Stimulated activated CD8-positive, alpha-beta memory T cell treated with anti-CD3 and anti-CD28 coated beads, Interleukin-15, amount 100 ng/mL, for 24 hours (primary cell): ENCODE measurements at places on chromosomes 16 and 17.
A peak's percentile ranks its signal among the peaks of the same experiment; 100 is the strongest.

DNA sequence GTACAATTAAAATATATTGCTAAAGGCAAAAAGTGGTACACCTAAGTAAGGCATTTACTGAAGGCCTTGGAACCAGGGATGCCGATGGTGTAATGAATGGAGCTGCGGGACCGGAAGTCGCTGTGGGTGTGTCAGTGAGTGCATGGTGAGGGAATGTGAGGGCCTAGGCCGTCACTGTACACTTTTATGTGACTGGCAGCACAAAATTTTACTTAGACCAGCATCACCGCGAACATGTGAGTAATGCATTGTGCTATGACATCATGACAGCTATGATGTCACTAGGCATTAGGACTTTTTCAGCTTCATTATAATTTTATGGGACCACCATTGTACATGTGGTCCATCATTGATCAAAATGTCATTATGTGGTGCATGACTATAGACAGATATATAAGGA, 14.7 kb downstream of the ALOX15B start:
- no peak for DNase-seq

DNA sequence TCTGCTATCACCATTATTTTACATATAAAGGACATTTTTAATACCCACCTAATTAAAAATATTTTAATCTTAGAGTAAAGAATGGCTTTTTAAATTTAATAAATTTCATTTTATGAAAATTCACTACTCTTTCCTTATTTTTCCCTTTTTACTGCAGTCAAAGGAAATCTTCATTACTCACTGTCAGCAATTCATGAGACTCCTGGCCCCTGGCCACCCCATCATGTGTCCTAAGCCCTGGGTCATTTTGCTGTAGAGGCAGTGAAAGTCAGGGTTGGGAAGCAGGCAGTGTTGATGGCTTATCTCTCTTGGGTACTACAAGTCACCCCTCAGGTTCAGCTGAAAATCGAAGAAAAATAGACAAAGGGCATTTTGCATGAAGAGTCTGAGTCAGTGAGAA, 468.6 kb upstream of the CCL2 start:
- no peak for DNase-seq

- no peak for DNase-seq
Observed at GRCh38 chr17:73133911-73134649, 30.7 kb upstream of the SSTR2 start.

DNA sequence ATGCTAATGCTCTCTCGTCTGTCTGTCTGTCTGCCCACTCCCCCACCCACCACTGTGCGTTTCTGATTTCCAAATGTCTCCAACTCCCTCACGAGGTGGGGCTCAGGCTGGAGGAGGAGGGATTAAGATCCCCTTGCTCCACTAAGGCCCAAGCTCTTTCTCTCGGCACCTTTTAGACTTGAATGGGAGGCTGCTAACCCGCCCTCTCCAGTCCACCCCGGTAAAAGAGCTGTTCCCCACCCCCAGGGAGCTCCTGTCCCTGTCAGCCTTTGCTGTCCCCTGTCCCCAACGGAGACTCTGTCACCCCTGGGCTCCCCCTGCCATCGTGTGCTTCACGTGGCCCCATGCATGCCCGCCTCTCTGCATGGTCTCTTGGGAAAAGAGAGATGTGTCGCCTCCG, 68.5 kb upstream of the PLCG2 start:
- DNase-seq: no peak

DNA sequence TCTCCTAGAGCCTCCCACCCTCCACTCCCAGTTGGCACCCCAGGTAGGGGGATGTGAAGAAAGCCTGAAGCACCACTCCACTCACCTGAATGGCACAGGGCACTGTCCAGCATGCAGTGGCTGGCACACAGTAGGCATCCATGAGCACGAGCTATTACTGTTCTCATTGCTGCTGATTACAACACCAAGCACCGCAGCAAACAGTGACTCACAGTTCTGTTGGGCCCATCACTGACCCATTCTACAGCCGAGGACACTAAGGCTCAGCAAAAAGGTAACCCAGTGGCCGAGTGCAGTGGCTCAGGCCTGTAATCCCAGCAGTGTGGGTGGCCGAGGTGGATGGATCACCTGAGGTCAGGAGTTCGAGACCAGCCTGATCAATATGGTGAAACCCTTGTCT, 2.7 kb downstream of the ZSCAN10 start:
- DNase-seq: no peak

- DNase-seq: no peak
Observed at GRCh38 chr16:22065252-22065651, 27.1 kb upstream of the VWA3A start.

DNA sequence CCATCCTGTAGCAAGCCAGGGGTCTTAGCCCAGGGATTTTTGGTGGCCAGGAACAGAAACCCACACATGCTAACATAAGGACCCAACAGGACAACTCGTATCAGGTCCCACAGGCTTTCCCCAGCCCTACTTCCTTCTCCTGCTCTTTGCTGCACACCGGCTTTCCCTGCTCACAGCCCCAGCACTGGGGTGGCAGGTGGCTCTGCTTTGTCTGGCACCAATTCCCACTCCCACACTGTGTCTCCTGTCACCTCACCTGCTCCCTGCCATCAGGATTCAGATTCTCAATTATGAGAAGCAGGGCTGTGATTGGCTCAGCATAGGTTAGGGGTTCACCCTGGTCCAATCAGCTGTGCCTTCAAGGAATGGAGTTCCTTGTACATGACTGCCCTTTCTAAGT, 94.1 kb downstream of the TMEM132E start:
- DNase-seq: no peak

DNA sequence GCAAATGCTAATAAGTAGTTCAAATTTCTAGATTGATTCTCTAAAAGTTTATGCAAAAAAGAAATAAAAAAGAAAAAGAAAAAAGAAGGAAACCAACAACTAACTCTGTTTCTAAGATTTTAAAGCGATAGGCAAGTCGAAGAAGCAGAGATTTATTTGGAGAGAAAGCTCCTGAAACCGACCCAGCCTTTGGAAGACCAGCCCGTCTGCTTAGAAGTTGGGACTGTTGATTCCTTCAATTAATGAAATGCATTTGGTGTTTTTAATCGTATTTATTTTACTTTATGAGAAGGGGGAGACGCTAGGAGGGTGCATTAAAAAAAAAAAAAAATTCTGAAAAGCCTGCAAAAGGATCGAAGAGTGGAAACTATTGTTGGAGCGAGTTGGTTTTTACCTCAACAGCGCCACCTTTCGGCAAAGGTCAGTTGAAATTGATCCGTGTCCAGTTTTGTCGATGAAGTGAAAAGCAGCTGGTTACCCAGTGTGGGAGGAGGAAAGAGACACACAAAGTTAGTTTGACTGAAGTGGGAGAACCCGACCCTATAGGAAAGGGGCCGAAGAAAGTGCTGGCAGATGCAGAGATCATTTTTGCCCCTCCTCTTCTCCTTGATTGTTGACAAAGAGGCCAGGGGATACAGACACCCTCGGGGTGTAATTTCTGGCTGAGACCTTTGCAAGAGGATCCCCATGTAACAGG, 1.5 kb upstream of the MAF start:
- peak; percentile 64 for DNase-seq

DNA sequence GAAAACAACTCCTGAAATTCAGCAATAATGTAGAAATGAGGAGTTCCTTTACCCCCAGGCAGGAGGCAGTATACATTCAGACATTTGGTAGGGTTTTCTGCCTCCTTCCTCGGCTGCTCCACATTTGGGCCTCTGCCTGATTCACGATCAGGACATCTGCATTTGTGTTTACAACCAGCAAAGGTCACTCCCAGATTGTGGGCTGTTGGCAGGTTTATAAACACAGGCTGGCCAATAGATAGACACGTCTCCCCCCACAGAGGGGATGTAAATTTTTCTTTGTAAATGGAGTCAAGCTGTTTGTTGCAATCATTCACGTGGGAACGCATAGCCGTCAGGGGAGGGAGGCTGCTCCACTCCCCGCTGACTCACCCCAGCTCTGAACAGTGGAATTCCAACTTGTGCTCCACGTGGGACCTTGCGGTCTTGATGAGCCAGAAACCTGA, 252.1 kb upstream of the N4BP1 start:
- DNase-seq: no peak

DNA sequence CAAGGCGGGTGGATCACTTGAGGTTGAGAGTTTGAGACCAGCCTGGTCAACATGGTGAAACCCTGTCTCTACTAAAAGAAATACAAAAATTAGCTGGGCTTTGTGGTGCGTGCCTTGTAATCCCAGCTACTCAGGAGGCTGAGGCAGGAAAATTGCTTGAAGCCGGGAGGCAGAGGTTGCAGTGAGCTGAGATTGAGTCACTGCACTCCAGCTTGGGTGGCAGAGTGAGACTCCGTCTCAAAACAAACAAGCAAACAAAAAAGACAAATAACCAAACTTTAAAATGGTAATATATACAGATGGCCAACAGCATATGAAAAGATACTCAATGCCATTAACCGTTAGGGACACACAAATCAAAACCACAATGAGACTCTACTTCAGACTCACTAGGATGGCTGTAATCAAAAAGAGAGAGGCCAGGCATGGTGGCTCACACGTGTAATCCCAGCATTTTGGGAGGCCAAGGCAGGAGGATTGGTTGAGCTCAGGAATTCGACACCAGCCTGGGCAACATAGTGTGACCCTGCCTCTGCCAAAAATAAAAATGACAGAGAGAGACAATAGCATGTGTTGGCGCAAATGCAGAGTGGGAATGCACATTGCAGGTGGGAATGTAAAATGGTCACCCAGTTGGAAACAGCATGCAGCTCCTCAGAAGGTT, 21.3 kb downstream of the SULT1A2 start:
- no peak for DNase-seq

DNA sequence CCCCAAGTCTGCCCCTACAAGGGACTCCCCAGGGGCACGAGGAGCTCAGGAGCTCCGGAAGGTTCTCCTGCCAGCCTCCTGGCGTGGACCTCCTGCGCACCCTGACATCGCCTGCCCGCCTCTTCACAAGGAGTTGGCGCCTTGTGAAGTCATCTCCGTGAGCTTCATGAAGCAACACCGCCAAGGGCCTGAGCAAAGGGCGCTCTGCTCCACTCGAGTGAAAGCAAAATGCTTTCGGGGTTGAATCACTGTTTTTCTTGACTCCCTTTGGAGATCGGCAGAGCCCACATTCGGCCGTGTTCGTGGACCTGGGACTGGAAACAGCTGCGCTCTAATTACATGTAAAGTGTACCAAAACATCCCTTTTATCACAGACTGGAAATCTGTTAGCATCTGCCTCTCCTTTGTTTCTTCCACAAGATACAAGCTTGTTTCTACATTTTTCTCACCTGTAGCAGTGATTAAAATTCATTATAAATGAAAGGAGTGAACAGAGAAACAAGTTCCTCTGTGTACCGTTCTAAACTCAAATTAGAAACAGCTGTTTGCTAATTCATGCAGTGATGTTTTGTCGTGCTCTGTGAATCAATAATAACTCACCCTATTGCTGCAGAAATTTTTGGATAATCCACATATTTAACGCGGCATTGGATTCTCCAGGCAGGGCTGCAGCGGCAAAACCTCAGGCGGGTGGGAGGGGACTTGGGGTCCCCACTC, 203.3 kb downstream of the ZNF423 start:
- no peak for DNase-seq

GRCh38 chr17:14458724-14459123, 157.8 kb downstream of the HS3ST3B1 start:
- no peak for DNase-seq

DNA sequence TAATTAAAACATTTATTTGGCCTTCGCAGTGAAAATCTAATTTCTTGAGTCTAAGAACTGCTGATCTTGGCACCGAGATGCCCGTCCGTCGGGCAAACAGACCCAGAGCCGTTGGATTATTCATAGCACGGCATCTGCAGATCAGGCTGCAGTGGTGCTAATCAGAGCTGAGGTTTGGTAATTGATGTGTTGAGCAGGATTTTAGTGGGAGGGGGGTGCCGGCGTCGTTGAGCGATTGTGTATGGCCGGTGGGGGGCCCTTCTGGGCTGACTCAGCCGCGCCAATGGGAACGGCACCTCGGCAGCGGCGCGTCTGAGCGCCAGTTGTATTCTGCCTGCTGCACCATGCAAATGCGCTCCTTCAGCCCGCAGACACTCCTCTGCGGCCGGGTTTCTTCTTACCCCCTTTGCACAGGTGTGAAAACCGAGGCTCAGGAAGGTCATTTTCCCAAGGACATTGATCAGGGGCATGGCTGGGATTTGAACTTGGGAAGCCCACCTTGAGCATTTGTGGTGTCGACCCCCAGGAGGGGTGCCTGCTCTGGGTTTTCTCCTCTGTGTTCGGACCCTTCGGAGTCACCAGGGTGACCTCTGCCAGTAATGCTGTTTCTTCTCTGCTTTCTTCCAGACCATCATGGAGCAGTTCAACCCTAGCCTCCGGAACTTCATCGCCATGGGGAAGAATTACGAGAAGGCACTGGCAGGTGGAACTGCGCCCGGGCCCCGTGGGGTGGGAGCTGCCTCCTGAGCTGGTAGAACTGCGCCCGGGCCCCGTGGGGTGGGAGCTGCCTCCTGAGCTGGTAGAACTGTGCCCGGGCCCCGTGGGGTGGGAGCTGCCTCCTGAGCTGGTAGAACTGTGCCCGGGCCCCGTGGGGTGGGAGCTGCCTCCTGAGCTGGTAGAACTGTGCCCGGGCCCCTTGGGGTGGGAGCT, 18.4 kb downstream of the BAIAP2 start:
- DNase-seq: no peak

- DNase-seq: no peak
Observed at GRCh38 chr16:17367923-17368322, 102.8 kb downstream of the XYLT1 start.

- no peak for DNase-seq
Observed at GRCh38 chr16:79411357-79411756, 189.2 kb downstream of the MAF start.

- DNase-seq: no peak
Observed at GRCh38 chr16:68417711-68418301, 30.5 kb downstream of the SMPD3 start.

GRCh38 chr16:7381671-7382070, 49.0 kb downstream of the RBFOX1 start:
- DNase-seq: no peak

- DNase-seq: no peak
Observed at GRCh38 chr17:42193216-42193968, 902 bp downstream of the GHDC start.

DNA sequence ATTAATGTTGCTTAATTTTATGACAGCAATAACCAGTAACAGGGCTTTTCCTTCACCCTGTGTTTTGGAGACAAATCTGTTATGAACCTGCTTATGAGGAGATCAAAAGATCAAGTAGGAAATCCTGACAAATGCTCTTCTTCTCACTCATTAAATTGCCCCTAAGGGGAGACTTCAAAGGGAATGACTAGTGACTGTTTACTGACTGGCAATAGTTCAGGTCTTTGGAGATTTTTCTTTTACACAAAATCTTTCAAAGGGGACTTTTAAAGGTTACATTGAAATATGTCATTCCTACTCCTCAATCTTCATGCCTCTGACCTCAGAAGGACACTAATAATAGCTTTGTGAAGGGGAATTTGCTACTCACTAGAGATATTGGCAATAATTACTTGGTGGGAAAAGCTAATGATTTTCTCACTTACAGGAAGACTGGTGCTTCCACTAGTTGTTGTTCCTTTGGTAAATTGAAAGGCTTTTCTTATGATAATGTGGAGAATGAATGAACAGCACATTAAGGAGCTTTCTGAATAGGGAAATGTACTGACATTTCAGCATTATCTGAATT, 292.9 kb upstream of the CA10 start:
- DNase-seq: no peak

GRCh38 chr17:29386760-29387159, 3.4 kb upstream of the TAOK1 start:
- no peak for DNase-seq

GRCh38 chr16:56241596-56241995, 50.3 kb downstream of the GNAO1 start:
- DNase-seq: no peak
